PC-9 (cell line): ENCODE measurements at places on chromosomes 2 and 18. TPM values are rescaled to one million over a fixed set of nuclear protein-coding genes. Genes with fewer than 3 reads are reported as not detected.

Gene TNFRSF11A
- 6.3 and 6.7 TPM in 2 replicates for total RNA-seq

Gene DIPK1C
- total RNA-seq: not detected in 2 replicates

Gene LONRF2
- total RNA-seq: not detected in 2 replicates

Gene ANKRD62
- 0.20 TPM in 1 of 2 replicates, not detected in the other for total RNA-seq

Gene DSG1
- total RNA-seq: not detected in 2 replicates

Gene KATNAL2
- total RNA-seq: 9.0 and 9.4 TPM in 2 replicates

Gene LRRC30
- total RNA-seq: not detected in 2 replicates

Gene DNAJC5G
- total RNA-seq: not detected in 2 replicates

Gene HOXD4
- not detected in 2 replicates for total RNA-seq
